ENCODE measurements at places on chromosomes 2 and 18.

GRCh38 chr18:22427822-22428549 is 10.3 kb upstream of the CTAGE1 start:
- DNase-seq, result no peak

DNA sequence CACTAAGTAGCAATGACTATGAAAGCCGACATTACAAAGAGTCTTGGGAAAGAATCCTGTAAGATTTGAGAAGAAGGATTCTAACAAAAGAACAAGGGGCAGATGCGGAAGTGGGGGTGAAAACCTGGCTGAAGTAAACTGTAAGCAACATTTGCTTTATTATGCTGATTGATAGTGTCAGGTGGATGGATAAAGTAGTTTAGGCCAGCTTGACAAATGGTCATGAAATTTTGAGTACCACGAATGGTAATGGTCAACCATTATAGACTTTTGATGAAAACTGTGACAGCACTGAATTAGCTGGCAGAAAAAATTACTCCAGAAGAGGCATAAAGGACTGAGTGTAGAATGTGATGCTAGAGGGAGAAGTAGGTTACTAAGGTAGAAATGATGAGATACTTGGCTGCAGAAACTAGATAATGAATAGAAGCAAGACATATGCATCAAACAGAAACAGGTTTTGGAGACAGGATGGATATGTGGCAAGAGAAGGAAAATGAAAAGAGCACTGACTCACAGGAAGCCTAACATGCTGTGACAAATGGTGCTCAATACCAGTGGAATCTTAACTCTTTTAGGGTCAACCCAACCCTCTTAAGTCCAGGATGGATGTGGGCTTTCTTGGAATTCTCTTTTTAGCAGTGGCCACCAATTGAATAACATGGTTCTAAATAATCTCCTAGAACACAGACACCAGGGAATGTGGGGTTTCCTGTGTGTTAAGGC is 6.8 kb downstream of the THUMPD2 start:
- no peak for DNase-seq

GRCh38 chr18:38330573-38330972 is 765.0 kb upstream of the CELF4 start:
- DNase-seq, result no peak

DNA sequence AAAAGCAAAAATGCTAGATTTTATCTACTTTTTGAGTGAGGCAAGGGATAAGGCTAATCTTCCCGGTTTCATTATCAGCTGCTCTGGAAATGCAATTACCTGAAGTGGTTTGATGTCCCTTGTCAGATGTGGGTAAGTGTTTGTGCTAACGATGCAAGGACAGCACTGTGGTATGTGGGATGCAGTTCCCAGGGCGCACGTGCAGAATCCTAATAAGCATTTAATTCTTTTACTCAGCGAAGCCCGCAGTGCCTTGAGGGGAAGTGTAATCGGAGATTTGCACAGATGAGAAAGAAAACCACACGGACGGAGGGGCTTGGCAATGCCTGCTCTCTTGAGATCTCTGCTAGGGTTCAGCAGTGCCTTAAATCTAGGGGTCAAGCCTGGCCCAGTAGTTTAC is 108.5 kb upstream of the LYPD6 start:
- no peak for DNase-seq

DNA sequence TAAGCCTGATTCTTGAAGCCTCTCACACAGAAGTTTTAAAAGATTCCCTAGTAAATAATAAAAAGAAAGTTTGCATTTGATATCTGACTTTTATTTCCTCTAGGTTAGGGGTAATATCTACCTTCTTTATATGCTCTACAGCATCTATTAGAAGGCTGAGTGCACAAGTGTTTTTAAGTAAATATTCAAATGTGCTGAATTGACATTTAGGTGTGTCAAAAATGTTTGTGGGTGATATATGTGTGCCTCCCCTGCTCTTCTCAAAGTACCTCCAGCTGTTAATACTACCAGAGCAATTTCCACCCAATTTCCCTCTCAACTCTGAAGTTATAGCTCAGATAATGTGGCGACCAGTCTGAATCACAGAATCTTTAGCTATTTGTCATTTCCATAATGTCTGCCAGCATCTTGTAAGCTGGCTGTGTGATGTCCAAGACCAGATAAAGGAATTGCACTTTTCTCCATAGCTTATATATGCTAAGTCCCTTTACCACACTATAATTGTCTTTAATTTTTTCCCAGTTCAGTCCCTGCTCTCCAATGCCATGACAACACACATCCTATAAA is 24.4 kb upstream of the ERMN start:
- DNase-seq, result no peak

- no peak for DNase-seq
Measured at GRCh38 chr18:62045316-62045715, 141.5 kb downstream of the PIGN start.

- DNase-seq, result no peak
Measured at GRCh38 chr2:219906114-219907010, 278.9 kb downstream of the SLC4A3 start.

DNA sequence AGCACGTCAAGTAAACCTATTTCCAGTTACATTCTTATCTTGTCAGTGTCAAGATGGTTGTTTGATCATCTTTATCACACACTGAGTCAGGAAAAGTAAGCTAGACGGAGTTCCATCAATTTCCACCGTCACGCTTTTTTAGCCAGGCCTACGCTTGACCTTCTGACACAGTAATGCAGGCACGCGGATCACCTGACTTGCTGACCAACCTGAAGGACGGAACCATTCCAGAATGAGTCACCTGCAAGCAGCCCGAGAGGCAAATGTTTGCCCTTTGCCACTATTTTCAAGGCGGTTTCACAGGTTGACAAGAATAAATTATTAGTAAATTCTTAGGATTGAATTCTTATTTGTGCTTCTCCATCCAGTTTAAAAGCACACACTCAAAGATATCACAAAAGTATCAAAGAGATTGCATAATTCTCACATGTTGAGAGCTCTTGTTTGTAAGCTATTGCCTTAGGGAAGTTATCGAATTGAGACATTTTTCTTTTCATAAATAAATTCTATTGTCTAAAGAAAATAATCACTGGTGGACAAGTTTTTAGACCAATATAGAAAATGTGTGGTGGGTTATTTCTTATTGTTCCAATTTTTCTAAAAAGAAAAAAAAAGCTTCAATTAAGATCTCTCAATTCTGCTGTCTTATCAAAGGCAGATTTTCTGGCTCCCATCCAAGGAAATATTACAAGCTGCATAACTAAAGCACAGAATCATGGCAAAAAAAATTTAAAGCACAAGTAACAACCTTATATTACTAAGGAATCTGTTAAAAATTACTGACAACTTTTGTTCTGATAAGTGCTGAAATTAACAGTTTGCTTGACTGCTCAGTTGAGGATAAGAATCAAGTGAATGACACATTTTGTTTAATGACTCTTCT is 31.9 kb downstream of the UXS1 start:
- DNase-seq, result no peak

DNA sequence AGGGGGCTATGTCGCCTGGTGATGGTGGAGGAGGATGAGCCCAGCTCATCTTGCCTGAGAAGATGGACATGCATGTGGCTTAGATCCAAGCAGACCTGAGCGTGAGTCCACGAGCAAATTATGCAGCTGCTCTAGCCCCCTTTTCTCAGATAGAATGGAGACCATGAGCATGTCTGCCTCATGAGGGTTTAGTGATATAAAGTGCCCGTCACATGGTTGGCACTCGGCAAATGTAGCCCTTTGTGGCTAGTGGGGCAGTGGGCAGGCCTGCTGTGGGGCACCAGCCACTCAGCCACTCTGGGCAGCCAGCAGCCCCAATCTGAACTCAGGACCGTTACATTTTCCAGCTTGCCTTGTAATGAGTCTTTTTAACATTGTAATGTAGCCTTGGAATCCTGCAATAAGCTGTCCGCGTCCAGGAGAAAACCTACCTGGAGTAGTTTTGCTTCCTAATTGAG is 92.1 kb upstream of the HS6ST1 start:
- DNase-seq, result no peak

DNA sequence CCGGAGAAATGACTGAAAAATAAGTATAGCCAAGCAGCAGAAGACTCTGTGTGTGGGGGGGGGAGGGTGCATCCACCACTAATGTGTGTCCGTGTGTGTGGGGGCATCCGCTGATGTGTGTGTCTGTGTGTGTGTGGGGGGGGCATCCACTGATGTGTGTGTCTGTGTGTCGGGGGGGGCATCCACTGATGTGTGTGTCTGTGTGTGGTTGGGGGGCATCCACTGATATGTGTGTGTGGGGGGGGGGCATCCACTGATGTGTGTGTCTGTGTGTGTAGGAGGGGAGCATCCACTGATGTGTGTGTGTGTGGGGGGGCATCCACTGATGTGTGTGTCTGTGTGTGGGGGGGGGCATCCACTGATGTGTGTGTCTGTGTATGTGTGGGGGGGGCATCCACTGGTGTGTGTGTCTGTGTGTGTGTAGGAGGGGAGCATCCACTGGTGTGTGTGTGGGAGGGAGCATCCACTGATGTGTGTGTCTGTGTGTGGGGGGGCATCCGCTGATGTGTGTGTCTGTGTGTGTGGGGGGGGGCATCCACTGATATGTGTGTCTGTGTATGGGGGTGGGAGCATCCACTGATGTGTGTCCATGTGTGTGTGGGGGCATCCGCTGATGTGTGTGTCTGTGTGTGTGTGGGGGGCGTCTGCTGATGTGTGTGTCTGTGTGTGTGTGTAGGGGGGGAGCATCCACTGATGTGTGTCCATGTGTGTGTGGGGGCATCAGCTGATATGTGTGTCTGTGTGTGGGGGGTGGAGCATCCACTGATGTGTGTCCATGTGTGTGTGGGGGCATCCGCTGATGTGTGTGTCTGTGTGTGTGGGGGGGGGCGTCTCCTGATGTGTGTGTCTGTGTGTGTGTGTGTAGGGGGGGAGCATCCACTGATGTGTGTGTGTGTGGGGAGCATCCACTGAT is 125.0 kb downstream of the NFATC1 start:
- DNase-seq, result peak; percentile 5

- DNase-seq, result no peak
Measured at GRCh38 chr18:75723521-75724340, 296.2 kb upstream of the SMIM21 start.

DNA sequence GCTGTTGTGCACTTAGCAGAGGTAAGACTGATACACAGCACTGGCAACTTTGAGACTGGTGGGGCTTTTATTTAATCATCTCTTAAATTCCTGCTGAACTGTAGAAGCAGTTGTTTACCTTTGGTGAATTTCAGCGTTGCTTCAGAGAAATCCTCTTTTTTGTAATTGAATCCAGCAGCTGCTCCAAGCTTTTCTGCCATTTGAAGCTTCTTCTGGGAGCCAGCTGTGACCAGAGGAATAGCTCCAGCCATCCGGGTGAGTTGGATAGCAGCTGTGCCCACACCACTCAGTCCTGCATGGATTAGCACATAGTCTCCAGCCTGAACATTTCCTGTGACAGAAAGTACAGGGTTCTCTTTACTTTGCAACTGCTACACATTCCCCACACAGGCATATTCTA is 3.9 kb downstream of the TP53I3 start:
- DNase-seq, result no peak

GRCh38 chr2:221197225-221197856 is 374.8 kb downstream of the EPHA4 start:
- no peak for DNase-seq

DNA sequence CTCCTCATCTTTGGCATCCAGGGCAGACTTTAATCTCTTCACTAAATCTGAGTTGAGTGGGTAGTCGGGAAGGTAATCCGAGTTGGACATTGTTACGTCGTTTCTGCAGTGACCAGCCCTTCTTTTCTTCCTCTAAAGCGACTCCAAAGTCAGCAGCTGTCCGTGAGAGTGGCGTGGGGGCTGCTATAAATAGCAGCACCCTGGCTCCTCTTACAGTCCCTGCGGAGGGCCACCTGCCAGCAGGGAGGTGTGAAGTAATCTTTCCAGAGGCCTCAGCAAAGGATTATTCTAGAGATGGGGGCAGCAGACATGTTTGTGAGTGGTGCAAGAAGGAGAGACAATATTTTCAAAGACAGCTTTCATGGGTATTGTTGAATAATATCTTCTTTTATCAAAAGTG is at the start of gene ASB18:
Gene ASB18, minus strand, starts transcription at position 151 of the 400 bp plus-strand sequence. Its CDS starts 61 bp downstream, at position 90.
- DNase-seq, result no peak

GRCh38 chr2:199206536-199206935 is 251.2 kb downstream of the SATB2 start:
- DNase-seq, result no peak

GRCh38 chr2:222693837-222694236 is 22.4 kb downstream of the MOGAT1 start:
- DNase-seq, result no peak

- DNase-seq, result no peak
Measured at GRCh38 chr18:79552696-79553095, 126.9 kb upstream of the CTDP1 start.

- no peak for DNase-seq
Measured at GRCh38 chr2:46780411-46780800, 135.2 kb downstream of the MCFD2 start.

- no peak for DNase-seq
Measured at GRCh38 chr18:3044931-3045698, 32.2 kb upstream of the LPIN2 start.

GRCh38 chr2:176284461-176285049 is 15.3 kb downstream of the MTX2 start:
- DNase-seq, result no peak

GRCh38 chr2:160936044-160936806 is 224.0 kb upstream of the TANK start:
- no peak for DNase-seq

DNA sequence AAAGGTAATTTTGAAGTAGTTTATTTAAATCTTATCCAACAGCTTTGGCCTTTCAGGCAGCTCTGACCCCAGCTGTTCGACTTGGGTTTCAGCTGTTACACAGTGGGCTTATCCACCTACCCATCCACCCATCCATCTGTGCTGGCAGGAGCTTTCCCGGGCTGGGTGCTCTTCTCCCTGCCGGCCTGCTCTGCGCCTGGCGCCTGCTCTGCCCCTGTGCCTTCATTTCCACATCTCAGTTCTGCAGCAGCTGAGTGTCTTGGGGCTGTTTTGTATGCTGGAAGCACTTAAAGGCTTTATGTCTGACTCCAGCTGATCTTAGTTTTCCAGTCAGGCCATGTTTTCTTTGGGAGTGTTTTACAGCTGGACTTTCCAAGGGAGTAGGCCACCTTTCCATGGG is 24.2 kb downstream of the LDLRAD4 start:
- DNase-seq, result no peak

DNA sequence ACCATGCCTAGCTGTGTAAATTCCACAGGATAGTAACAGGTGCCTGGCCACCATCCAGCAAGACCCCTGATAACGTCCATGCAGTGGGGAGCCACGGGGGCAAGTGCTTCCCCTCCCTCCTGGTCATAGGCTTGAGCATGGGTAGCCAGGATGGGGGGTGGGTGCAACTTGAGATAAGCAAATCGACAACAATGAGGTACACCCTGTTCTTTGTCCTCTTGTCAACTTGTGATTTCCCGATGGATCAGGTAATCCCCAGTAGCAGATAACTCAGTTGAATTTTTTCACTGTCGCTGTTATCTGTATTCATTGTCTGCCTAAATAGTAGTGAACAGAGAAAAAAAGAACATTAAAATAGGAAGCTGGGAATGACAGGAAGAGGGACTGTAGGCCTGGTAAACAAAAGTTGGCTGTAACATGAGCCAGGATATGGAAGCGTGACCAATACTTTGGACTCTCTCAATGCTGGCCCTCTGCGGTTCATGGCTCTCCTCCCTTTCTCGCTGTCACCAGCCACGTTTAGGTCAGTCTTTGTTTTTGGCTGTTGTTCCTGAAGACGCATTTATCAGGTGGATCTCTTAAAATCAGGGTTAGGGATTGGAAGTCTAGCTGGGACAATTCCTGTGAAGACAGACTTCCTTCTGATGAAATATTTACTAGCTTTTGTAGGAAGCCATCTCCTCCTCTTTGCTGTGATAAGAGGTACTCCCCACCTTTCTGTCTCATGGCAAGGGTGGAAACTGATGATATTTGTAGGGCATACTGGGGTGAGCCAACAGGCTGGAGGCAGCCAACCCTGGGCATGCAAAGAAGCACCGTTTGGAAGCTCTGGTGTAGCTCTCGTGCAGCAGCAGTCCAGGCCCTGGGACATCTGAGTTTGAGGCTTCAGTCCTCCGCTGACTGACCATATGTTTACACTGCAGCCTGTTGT is 42.4 kb downstream of the TCF7L1 start:
- no peak for DNase-seq

Data from head of caudate nucleus (tissue), 42 donors.